Stimulated activated CD4-positive, alpha-beta T cell treated with anti-CD3 and anti-CD28 coated beads, Interleukin-2, amount 100 ng/mL, for 48 hours (primary cell): ENCODE measurements at places on chromosomes 2 and 18.
A peak's percentile ranks its signal among the peaks of the same experiment; 100 is the strongest.

GRCh38 chr2:101832114-101832513 lies 134.6 kb downstream of the MAP4K4 start:
- DNase-seq: no peak

DNA sequence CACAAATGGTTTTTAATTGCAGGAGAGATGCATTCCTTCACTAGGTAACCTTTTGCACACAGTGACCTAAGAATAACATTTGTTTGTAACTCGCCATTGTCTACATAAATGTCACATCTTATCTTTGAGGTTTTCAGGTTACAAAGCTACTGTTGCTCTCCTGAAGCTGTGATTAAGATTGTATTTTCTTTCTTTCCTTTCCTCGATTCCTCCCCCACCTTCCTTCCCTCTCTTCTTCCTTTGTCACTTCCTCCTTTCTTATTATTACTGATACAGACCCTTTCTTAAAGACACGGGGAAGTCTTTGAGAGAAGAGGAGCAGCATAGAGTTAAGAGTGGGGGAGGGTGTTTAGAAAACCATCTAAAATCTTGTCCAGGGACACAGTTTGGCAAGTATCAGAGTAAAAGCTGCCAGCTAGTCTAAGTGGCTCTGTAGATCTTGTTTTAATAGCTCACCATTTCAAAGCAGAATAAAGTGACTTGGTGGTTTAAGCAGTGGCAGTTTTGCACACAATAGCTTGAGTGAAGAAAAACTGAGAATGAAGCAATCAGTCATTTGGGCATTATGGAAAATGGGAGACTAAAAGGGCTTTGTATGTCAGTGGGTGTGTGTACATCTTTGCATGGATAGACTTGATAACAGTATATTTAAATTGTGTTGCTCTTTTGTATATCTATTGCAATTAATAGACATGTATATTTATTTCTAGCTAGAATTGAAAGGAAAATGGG lies 10.9 kb downstream of the CERS6 start:
- DNase-seq: no peak

- no peak for DNase-seq
Measured at GRCh38 chr2:168157926-168158325, 89.5 kb downstream of the STK39 start.

- DNase-seq: no peak
Measured at GRCh38 chr2:206584323-206585116, 57.8 kb upstream of the FAM237A start.

DNA sequence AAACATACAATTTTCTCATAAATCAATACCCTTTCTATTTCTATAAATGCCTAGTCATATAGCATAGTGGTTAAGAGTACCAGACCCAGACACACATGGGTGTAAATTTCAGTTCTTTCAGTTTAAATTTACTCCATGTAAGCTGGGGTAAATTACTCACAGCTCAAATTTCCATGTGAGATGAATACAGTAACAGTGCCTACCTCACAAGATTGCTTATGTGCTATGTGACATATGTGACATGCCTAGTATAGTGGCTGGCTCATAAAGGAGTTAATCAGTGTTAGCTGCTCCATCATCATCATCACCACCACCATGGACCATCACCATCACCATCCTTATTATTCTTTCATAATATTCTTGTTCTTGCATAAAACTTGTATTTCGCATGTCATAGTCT lies 61.6 kb upstream of the CD302 start:
- DNase-seq: no peak

- DNase-seq: no peak
Measured at GRCh38 chr2:173191601-173192000, 116.0 kb downstream of the MAP3K20 start.

DNA sequence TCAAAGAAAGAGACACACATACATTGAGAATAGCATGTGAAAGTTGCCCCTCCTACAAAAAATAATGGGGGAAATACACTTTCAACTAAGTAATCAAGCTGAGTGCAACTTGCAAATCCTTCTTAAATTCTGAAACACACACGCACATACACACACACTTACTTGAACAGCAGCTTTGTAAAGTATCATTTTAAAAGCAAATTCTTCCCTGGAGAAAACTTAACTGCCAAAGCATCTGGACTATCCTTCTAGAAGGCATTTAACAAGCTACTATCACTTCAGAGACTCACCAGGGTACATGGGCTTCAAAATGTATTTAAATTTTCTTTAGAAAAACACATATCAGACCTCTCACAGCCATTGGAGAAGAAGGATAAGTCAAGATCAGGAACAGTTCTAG lies 15.3 kb downstream of the GAREM1 start:
- no peak for DNase-seq

GRCh38 chr2:101151146-101151858 lies at the start of gene TBC1D8:
Gene TBC1D8, minus strand, starts transcription at chr2:101151382. Its CDS starts 129 bp downstream, at chr2:101151253.
- peak; percentile 61 for DNase-seq

- DNase-seq: no peak
Measured at GRCh38 chr2:197853549-197853948, 49.2 kb downstream of the PLCL1 start.

GRCh38 chr2:167826906-167827305 lies 420.5 kb downstream of the STK39 start:
- no peak for DNase-seq

- DNase-seq: no peak
Measured at GRCh38 chr2:140988597-140988996, 1142.2 kb downstream of the LRP1B start.

DNA sequence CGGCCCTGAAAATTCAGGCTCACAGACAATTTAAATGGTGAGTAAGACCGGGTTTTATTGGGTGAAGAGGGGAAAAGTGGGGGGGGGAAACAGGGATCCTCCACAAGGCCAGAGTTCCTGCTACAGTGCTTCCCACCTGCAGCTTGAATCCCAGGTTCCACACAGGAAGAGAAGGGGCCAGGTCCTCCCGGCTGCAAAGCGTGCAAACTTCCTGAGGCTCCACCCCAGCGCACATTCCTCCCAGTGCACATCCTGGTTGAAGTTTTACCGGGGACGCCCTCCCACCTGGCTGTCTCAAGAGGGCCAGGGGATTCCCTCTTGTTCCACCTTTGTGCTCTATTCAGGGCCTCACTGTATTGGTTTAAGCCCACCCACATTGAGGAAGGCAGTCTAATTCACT lies 347.7 kb upstream of the REG3G start:
- no peak for DNase-seq

GRCh38 chr2:126850940-126851339 lies 47.8 kb upstream of the TEX51 start:
- DNase-seq: no peak

DNA sequence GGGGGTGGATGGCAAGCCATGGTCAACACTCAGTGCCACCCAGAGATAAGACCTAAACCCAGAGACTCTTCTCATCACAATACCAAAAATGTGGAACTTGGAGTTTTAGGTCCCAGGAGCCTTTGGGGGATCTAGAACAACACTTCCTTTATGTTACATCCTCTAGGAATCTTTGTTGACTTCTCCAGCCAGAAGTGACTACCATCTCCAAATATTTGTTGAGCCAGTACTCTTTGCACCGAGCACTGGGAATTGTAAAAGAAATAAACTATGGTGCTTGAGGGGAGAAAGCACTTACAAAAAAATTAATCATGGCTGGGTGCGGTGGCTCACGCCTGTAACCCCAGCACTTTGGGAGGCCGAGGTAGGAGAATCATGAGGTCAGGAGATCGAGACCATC lies 120.0 kb upstream of the TMEM200C start:
- no peak for DNase-seq

- DNase-seq: no peak
Measured at GRCh38 chr2:45291296-45291701, 282.0 kb upstream of the SIX2 start.

DNA sequence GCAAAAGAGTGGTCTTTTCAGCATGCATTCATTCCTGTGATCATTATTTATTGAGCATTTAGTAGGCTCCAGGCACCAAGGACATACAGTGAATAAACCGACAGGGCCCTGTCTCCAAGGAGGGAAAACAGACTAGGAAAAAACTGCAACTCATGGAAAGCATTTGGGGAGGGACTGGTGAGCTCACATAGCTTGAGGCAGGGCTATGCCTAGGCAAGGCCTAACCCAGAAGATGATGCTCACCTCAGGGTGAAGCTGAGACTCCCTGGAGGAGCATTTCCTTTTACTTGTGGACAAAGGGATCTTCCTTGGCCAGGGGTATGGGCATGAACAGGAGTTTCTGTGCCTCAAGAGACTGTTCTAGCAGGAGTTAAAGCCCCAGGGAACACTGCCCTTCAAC lies 3.9 kb downstream of the CXCR1 start:
- DNase-seq: no peak

- peak; percentile 40 for DNase-seq
Measured at GRCh38 chr2:55232863-55233657, 572 bp downstream of the RPS27A start.

- no peak for DNase-seq
Measured at GRCh38 chr2:202479610-202480009, 103.5 kb downstream of the BMPR2 start.

- DNase-seq: no peak
Measured at GRCh38 chr2:120983344-120983743, 247.7 kb downstream of the GLI2 start.

- no peak for DNase-seq
Measured at GRCh38 chr2:27495840-27496356, 741 bp upstream of the GCKR start.

DNA sequence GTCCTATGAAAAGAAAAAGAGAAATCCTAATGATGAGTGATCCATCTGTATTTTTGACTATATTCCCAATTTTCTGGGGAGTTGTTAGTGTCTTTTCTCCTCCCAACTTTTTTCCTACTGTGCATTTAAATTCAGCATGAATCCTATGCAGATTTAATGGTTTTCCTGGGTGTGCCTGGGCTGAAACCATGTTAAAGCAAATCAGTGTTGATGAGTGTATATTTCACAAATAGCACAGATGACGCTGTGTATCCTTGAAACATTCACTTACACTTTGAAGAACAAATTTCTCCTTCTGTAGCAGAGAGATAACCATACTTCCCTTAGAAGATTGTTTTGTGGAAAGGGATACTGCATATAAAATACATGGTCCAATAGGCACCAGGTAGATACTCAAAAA lies 114.3 kb downstream of the TRIB2 start:
- no peak for DNase-seq

DNA sequence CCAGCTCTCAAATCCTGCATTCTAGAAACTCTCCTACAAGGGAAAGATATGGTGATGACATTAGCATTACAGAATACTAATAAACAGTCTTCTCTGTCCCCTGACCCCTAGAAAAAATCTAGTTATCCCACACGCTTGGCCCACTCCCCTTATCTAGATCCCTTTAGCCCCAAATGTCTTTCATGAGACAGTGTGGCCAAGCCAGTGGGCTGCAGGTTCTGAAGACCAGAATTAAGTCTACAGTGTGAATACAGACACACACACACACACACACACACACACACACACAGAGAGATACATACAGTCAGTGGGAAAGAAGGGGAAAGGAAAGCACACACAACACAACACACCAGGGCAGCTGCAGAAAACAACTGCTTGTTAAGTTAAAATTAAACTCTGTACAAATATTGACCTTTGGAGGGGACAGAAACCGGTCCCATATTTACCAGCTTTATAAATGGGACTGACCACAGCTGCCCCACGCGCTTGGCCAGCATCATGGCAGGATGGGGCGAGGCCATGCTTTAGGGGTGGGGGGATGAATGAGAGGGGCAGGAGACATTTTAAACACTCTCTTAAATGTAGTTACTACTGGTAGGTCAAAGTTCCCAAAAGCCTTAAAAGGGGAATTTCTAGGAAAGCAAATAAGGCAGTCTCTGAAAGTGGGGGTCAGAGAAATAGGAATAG lies 49.1 kb downstream of the NHEJ1 start:
- no peak for DNase-seq

GRCh38 chr2:121665504-121665903 lies 16.2 kb upstream of the CLASP1 start:
- DNase-seq: no peak

GRCh38 chr2:149616681-149617456 lies 29.3 kb upstream of the MMADHC start:
- DNase-seq: no peak

DNA sequence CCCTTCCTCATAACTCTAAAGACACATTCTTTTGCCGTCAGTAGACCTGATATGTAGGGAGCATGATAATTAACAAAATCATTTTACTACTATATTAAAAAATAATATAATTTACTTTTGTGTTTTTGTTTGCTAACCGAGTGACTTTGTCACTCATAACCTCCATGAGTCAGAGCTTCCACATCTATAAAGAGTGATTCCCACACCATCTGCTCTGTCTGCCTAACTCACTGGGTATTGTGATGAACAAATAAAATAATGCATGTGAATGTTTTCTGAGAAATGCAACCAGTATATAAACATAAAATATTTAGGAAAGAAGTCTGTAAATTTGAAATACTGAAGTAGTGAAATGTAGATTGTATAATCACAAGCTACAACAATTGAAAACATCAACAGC lies 123.4 kb upstream of the DSEL start:
- no peak for DNase-seq

- DNase-seq: no peak
Measured at GRCh38 chr2:19802086-19802841, 99.5 kb downstream of the TTC32 start.

DNA sequence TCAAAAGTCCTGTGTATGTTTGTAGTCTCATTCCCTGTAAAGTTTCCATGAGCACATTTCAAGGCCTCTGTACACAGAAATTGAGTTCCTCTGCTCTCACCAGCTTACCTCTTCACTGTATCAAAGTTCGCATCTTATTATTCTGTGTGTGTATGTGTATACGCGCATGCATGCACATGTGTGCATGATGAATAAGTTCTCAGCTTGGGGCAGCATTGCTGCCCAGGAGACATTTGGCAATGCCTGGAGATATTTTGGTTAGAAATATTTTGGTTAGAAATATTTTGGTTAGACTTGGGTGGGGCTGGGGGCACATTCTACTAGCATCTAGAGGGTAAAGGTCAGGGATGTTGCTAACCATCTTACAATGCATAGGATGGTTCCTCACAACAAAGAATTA lies 23.4 kb downstream of the TCF7L1 start:
- no peak for DNase-seq

DNA sequence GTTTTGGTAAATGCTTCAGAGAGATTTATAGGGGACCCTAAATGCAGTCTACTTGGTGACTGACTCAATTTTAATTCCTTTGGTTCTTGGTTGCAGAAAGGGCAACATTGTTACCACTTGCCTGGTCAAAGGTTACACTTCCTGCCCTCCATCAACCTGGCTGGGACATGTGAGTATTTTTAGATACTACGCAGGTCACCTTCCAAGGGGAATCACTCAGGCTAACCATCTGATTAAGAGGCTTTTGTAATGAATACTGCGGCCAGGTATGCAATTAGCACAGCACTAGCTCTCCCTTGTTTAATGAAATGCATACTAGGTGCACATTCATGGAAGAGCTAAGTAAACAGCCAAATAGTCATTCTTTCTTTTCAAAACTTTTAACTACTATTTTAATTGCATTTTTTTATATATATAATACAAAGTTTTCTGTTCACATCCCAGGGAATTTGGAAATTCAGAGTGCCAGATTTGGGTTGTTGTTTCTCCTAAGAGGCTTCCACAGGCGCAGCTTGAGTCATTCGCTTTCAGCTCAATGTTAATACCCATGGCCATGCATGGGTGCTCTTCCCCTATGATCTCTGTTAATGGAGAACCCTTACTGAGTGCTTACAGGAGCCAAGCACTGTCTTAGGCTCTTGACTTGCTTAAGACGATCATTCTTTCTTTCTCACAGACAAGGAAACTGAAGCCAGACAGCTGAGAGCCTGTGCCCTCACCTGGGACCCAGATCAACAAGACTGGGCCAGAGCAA lies 152.2 kb downstream of the MTX2 start:
- no peak for DNase-seq

- DNase-seq: peak; percentile 57
Measured at GRCh38 chr18:79988071-79988450, 302 bp downstream of the TXNL4A start.

GRCh38 chr2:199348871-199349270 lies 108.9 kb downstream of the SATB2 start:
- DNase-seq: no peak
